ENCODE measurements at places on chromosomes 16 and 17.

- no peak for DNase-seq
Measured at GRCh38 chr16:49928176-49929041, 72.5 kb upstream of the ZNF423 start.

- DNase-seq: no peak
Measured at GRCh38 chr16:21060027-21060510, 90.6 kb downstream of the DNAH3 start.

DNA sequence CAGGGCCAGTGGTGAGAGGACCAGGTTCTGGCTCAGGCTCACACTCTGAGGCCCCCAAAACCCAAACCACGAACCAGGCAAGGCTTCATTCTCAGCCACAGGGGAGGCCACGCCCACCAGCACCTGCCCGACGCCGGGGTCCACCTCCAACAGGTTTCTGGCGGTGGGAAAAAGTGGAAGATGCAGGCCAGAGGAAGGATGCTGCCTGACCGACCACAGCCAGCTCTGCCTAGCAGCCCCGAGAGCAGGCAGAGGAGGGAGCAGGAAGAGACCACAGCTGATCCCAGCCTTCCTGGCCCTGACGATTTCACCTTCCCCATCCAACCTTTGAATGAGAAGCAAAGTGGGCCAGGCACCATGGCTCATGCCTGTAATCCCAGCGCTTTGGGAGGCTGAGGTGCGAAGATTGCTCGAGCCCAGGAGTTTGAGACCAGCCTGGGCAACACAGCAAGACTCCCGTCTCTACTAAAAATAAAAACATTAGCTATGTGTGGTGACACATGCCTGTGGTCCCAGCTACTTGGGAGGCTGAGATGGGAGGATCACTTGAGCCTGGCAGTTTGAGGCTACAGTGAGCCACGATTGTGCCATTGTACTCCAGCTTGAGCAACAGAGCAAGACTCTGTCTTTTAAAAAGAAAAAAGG is 30.7 kb upstream of the SLC38A10 start:
- DNase-seq: no peak

DNA sequence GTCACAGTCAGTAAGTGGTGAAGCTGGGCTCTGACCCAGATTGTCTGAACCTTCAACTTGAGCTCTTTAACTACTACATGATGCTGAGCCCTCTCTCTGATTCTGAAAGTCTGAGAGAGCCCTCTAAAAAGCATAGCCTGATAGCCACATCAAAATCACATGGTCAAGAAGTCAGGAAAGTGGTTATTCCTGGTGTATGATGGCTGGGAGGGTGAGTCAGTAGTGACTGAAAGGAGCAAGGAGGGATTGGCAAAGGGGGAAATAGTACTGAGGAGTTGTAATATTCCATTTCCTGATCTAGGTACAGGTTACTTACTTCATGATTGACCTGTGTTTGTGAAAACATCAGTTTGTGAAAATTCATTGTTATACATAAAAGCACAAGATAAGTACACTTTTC is 89.1 kb downstream of the SSH2 start:
- no peak for DNase-seq

DNA sequence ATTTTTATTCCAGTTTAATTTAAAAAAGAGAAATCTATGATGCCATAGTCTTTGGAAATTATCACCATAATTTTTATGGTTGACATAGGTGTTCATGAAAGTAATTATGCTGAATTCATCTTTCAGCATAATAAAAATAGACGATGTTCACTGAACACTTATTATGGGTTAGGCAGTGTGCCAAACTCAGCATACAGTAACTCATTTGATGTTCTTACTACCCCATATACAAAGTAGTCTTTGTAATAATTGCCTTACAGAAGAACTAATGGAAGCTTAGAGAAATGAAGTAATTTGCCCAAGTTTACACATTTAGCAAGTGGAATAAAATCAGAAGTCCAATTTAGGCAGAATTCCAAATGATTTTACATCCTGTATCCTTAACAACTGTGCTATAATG is 852.2 kb upstream of the GOT2 start:
- DNase-seq: no peak

DNA sequence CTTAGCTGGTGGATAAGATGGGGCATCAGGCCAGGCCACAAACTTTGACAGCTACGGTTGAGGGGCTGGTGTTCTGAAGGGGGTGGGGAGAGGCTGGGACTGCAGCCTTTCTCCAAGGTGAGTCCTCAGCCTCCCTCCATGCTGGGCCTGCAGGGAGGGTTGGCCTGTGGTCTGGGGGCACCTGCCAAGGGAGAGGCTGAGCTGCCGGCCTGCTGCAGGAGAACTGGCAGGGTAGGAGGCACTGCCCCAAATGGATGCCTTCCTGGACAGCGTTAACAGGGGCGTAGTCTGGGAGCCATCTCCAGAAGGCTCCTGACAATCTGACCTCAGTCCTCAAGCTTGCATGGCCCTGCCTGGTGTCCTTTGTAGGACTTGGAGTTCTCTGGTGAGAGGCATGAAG is 5.1 kb downstream of the ELMO3 start:
- no peak for DNase-seq

DNA sequence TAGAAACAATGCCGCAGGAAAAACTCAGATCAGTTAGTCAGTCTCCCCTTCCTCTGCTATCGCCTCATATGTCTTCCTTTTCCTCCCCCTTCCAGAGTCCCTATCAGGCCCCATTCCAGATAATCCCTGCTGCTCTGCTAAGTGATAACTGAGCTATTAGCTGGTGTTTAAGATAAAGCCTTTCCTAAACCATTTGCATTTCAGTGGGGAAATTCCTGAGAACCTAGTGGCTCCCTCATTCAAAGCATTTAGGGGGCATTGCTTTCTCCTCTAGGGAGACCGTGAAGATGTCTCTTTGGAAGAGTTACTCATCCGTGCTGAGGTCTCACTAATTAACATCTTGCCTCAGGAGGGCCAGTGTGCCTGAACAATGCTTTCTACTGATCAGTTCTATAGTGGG is 401.6 kb downstream of the NPIPA7 start:
- DNase-seq: no peak

DNA sequence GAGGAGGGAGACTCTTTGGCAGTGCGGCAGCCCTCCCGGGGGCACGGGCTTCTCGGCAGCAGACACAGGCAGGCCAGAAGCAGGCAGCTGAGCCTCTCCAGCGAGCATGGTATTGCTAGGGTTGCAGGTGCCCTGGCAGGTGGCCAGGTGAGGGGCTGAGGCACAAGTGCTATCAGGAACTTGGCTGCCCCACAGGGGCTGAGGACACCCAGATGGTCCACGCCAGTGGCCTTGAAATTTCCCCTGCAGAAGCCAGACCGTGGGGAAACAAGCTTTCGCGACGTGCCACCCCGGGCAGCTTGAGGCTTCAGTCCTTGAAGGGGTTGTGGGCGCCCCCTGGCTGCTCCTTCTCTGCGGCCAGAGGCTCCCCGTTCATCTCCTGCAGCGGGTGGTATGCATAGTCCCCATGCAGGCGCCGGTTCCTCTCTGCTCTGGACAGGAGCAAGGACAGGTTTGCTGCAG is 8.5 kb downstream of the NAGPA start:
- no peak for DNase-seq

GRCh38 chr17:57615836-57616757 is 129.0 kb downstream of the CCDC182 start:
- no peak for DNase-seq

- peak; percentile 61 for DNase-seq
Measured at GRCh38 chr17:45149669-45150664, 1.7 kb downstream of the HEXIM1 start.

GRCh38 chr17:18184143-18185031 is 759 bp downstream of the ALKBH5 start:
- DNase-seq: no peak

DNA sequence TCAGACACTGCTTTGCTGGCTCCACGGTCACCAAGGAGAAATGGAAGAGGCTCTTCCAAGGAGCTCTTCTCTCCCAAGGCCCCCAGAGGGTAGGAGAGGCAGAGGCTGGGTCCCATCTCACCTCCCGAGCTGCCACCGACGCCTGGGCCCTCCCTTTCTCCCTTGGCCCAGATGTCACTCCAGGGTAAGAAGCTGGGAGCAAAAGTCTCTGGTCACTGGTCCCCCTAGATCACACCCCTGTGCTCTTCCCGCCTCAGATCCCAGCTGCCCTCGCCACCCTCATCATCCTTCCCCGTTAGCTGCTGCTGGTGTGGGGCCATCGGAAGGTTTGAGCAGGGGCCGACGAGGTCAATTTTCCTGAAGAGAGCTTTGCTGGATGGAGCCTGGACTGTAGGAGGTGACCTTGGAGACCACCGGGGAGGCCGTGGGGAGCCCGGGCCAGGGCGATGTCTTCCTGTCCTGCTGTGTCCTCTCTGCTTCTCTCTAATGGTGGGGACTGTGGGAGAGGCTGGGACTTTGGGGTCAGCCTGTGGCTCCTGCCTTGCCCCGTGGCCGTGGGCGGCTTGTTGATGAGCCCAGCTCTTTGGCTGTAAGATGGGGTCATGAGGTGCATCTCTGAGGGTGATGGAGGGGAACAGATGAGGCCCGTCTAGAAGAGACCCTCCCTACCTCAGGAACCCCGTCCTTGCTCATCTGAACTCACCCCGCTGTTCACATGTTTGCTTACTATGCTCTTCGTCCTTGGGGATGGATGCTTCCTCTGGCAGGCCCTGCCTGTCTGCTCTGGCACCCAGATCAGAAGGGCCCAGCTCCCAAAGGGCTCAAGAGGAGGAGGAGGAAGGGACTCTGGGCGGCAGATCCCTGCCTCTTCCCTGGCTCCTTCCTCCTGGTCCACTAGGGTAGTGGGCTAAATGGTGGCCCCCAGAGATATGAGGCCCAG is 11.4 kb upstream of the RHBDF2 start:
- no peak for DNase-seq

GRCh38 chr17:60971515-60972369 is 294.1 kb downstream of the BCAS3 start:
- DNase-seq: peak; percentile 74

- DNase-seq: no peak
Measured at GRCh38 chr17:76696763-76697701, 13.7 kb downstream of the MXRA7 start.

DNA sequence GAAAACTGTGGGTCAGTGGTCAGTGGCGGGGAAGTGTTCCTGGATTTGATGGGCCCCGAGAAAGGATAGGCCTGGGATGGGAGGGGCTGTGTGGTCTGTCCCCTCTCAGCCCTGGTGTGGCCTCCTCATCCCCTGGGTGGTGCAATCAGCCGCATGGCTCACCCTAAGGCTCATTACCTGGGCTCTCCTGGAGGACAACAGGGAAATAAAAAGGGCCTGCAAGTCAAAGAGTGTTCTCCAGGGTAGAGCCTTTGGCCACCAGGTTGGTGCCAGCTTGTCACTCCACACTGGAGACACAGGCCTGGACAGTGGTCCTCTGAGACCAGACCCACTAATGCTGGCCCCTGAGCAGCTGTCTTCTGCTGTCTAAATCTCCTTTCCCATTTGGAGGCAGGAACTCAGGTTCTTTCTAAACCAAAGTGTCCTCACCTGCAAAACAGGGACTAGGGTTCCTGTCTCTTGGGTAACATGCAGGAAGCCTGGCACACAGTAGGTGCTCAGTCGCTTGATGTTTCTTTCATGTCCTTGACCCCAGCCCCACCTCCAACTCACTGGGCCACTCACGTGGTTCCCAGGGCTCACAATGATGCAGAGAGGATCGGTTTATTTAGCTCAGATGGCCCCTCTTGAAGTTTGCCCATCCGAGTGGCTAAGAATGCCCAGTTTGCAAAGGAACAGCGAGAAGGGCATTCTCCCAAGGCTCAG is 2.4 kb downstream of the NDRG4 start:
- DNase-seq: no peak

All from AML-193 (cell line).